ENCODE measurements at places on chromosomes 12 and 14. TPM values are rescaled to one million over a fixed set of nuclear protein-coding genes. Genes with fewer than 3 reads are reported as not detected.

CLEC4C gene
- total RNA-seq: not detected

SPIC gene
- not detected for total RNA-seq

TSPAN8 gene
- 0.43 TPM for total RNA-seq

TOMM20L gene
- not detected for total RNA-seq

PNP gene
- total RNA-seq: 11.4 TPM

SUOX gene
- 9.2 TPM for total RNA-seq

MANSC4 gene
- not detected for total RNA-seq

BDKRB2 gene
- 38.6 TPM for total RNA-seq

NKX2-1 gene
- not detected for total RNA-seq

RDH16 gene
- total RNA-seq: 0.14 TPM

TNFRSF1A gene
- total RNA-seq: 112 TPM

KRAS gene
- 9.7 TPM for total RNA-seq

MLEC gene
- 153 TPM for total RNA-seq
